Nasal cavity respiratory epithelium epithelial cell of viscerocranial mucosa (primary cell): ENCODE measurements at places on chromosomes 16 and 17. TPM values are rescaled to one million over a fixed set of nuclear protein-coding genes. Genes with fewer than 3 reads are reported as not detected.

Gene NACA2
- not detected in 2 replicates for total RNA-seq

Gene TBC1D3K
- 0.21 TPM in 1 of 2 replicates, not detected in the other for total RNA-seq

Gene TMIGD1
- total RNA-seq = not detected in 2 replicates

Gene NGFR
- total RNA-seq = 0.78 and 2.7 TPM in 2 replicates

Gene KRT14
- 254 and 1,560 TPM in 2 replicates for total RNA-seq

Gene KRT23
- total RNA-seq = 27.3 and 86.5 TPM in 2 replicates

Gene SLC35G6
- total RNA-seq = not detected in 2 replicates

Gene MFAP4
- not detected in 2 replicates for total RNA-seq

Gene CA7
- not detected in 2 replicates for total RNA-seq

Gene TBC1D3E
- not detected in 2 replicates for total RNA-seq

Gene ACSM2A
- total RNA-seq = not detected in 2 replicates
